IMR-90 (cell line): ENCODE measurements at places on chromosomes 1 and 21.

- no peak for DNase-seq
Measured at GRCh38 chr1:162185314-162186025, 116.0 kb downstream of the NOS1AP start.

DNA sequence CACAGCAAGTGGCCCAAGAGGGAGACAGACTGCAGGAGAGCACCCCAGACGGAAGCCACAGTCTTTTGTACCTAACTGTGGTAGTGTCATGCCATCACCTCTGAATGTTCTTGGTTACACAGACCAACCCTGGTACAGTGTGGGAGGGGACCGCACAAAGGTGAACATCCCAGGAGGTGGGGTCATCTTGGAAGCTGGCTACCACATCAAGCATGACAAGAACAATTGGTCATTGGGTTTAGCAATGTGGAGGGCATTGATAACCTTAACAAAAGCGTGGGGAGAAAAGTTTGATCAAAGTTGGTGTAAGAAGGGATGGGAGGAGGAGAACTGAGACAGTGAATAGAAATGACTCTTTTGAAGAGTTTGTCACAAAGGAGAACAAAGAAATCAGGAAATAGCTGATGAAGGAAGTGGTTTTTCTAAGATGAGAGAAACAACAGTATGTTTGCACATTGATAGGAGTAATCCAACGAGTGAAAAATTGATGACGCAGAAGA, 87.1 kb upstream of the CACNA1E start:
- DNase-seq: no peak

DNA sequence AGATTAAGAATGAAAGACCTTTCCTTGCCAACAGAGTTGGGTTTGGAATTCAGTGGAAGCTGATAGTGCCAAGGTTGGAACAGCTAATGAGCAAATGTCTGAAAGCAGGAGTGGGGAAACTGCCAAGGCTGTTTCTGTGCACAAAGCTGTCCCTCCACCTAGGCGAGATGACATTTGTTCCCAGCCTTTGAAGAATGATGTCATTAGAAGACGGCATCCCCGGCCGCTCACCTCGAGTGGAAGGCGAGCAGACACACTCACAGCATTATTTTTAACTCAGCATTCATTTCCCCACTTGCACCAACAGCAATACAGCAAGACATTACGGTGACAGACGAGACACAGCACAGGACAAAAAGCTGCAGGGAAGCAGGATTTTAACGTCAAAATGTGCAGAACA, 463.9 kb downstream of the PCP4 start:
- no peak for DNase-seq

DNA sequence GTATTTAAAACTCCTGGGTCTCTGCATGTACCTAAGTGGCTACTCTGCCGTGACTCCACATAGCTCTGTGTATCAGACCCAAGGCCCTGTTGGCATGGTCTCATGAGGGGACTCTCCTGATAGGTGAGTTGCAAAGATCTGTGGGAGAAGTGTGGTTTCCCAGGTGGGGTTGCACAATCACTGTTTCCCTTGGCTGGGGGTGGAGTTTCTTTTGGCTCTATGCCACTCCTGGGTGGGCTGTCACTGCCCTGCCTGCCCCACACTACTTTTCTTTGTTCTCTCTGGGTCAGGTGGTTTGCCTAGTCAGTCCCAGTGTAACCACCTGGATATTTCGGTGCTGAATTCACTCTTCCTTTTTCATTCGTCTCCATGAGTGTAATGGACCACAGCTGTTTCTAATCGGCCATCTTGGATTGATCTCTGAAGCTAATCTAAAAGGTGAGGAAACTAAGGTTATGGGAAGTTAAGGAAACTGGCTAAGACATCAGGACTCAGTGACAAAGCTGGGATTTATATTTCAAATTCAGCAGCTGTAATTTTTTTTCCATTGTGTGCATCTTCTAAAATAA, 97.1 kb upstream of the CACYBP start:
- no peak for DNase-seq

GRCh38 chr1:176522310-176522845, 59.4 kb downstream of the PAPPA2 start:
- no peak for DNase-seq

- no peak for DNase-seq
Measured at GRCh38 chr1:59666106-59666505, 148.6 kb upstream of the HOOK1 start.
